ENCODE measurements at places on chromosomes 12 and 14. TPM values are rescaled to one million over a fixed set of nuclear protein-coding genes. Genes with fewer than 3 reads are reported as not detected.
A peak's percentile ranks its signal among the peaks of the same experiment; 100 is the strongest.

Gene LRRC43
- 1.1 TPM for total RNA-seq

Gene CIT
- 71.1 TPM for total RNA-seq

Gene FOXG1
- total RNA-seq = not detected

Gene REM2
- total RNA-seq = 0.43 TPM

Gene ZFP36L1
- total RNA-seq = 42.4 TPM

Gene ARHGAP5
- total RNA-seq = 26.9 TPM

Gene MIP
- 0.75 TPM for total RNA-seq

Gene FIGNL2
- total RNA-seq = 0.40 TPM

Gene AQP6
- total RNA-seq = not detected

Gene COL2A1
- not detected for total RNA-seq

Gene NRL
- total RNA-seq = 2.2 TPM

Gene FNTB
- total RNA-seq = 30.9 TPM

Gene TMEM52B
- total RNA-seq = not detected

DNA sequence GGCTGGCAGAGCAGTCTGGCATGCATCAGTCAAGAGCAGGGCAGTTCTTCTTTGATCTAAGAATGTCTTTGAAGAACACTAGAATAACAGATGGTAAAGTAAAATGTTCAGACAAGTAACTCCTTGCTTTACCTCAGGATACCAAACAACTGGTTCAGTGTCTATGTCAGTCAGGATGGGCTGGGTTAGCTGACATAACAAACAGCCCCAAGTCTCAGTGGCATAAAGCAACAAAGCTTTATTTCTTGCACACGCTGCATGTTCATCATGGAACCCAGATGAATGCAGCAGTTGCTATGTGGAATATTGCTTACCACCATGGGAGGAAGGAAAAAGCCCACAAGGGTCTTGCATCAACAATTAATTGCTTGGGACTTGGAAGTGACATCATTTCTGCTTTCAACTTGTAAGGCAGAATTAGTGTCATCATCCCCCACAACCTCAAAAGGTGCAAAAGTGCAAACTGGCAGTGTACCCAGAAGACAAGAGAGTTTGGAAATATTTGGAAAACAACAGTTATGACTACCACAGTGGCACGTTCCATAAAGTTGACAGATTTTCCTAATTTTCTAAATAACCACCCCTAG, 21.2 kb downstream of the GPRC5D start:
- H3K36me3 ChIP-seq = no peaks in the 10 kb centered on the region
- H3K4me1 ChIP-seq = peaks cover 5% of the 10 kb centered on the region
- no peaks in the 10 kb centered on the region for H3K27me3 ChIP-seq
- no peak for DNase-seq
- no peak overlapping the region for H3K27ac ChIP-seq
- no peak overlapping the region for H3K4me3 ChIP-seq

DNA sequence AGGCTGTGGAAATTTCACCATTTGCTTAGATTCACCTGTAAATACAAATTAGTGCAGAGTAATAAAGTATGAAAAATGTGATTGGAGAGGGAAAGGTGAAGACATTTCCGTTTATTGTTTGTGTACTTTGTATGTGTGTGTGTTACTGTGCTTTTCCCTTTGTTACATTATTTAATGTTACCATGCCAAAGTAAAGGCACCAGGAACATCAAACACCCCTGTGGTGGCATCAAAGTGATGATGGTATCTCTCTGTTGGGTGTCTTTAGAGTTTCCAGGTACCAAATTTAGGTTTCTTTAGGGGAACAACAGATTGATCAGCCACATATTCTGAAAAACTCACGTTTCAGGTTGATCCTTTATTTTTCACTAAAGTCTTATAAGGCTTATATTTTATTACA, 189.0 kb upstream of the FBXO33 start:
- H3K4me3 ChIP-seq = no peak overlapping the region
- H3K27me3 ChIP-seq = no peaks in the 10 kb centered on the region
- no peak overlapping the region for H3K27ac ChIP-seq
- H3K36me3 ChIP-seq = peaks cover 13% of the 10 kb centered on the region

DNA sequence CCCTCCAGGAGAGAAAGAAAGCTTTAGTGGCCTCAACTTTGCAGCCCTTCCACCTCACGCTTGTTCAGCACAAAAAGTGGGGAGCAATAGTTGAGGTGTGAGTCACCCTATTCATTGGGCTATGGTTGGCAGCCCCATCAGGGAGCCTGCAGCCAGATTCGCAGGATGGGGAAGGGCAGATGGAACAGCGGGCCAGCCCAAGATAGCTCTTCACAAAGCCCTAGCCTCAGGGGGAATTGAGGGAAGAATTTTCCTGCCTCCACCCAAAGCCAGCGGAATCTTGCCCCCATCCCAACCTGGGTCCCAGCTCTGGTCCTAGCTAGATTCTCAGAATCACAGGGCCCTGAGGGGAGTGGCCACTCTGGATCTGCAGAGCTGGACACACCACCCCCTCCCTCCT, 3.6 kb upstream of the KRT5 start:
- no peak overlapping the region for H3K27ac ChIP-seq
- H3K4me3 ChIP-seq = no peak overlapping the region
- DNase-seq = no peak
- H3K4me1 ChIP-seq = peaks cover 30% of the 10 kb centered on the region
- H3K36me3 ChIP-seq = no peaks in the 10 kb centered on the region

GRCh38 chr12:2583091-2583497, 211.7 kb upstream of the FKBP4 start:
- no peak for DNase-seq
- H3K4me1 ChIP-seq = peaks cover 2% of the 10 kb centered on the region
- H3K36me3 ChIP-seq = no peaks in the 10 kb centered on the region
- peaks cover 31% of the 10 kb centered on the region for H3K27me3 ChIP-seq

GRCh38 chr14:93079321-93079720, 36.4 kb downstream of the ITPK1 start:
- H3K4me3 ChIP-seq = no peak overlapping the region
- no peaks in the 10 kb centered on the region for H3K36me3 ChIP-seq
- H3K27ac ChIP-seq = peak overlapping the region; percentile 66
- H3K27me3 ChIP-seq = no peaks in the 10 kb centered on the region
- peaks cover 63% of the 10 kb centered on the region for H3K4me1 ChIP-seq

DNA sequence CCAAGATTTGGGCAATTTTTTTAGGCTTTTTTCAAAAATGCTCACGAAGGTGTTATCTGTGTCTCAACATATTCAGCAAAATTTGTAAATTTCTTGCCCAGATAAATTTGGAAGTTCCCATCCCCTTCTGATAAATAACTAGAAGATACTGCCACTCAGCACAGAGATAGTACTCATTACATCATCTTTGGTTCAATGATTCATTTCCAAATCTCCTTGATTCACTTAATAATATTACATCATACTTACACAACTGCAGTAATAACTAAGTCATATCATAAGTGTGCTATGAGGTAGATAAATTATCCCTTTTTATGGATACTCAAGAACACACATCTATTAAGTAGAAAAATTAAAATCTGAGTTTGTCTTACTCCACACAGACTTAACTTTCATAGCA, 89.4 kb downstream of the RPAP3 start:
- no peak overlapping the region for H3K4me3 ChIP-seq
- H3K27ac ChIP-seq = no peak overlapping the region
- no peaks in the 10 kb centered on the region for H3K27me3 ChIP-seq
- DNase-seq = no peak

GRCh38 chr14:45051180-45051579, 32.7 kb upstream of the PRPF39 start:
- H3K4me1 ChIP-seq = no peaks in the 10 kb centered on the region
- no peaks in the 10 kb centered on the region for H3K27me3 ChIP-seq
- peaks cover 4% of the 10 kb centered on the region for H3K36me3 ChIP-seq
- no peak for DNase-seq
- no peak overlapping the region for H3K27ac ChIP-seq

- H3K4me3 ChIP-seq = no peak overlapping the region
- H3K4me1 ChIP-seq = peaks cover 5% of the 10 kb centered on the region
- no peak for DNase-seq
- no peaks in the 10 kb centered on the region for H3K27me3 ChIP-seq
Measured at GRCh38 chr12:108683906-108684556, 47.3 kb downstream of the CORO1C start.

GRCh38 chr12:123071099-123071800, 79.6 kb downstream of the PITPNM2 start:
- DNase-seq = no peak
- peaks cover 41% of the 10 kb centered on the region for H3K4me1 ChIP-seq
- no peaks in the 10 kb centered on the region for H3K36me3 ChIP-seq
- H3K4me3 ChIP-seq = no peak overlapping the region
- H3K27ac ChIP-seq = no peak overlapping the region
- H3K27me3 ChIP-seq = no peaks in the 10 kb centered on the region

DNA sequence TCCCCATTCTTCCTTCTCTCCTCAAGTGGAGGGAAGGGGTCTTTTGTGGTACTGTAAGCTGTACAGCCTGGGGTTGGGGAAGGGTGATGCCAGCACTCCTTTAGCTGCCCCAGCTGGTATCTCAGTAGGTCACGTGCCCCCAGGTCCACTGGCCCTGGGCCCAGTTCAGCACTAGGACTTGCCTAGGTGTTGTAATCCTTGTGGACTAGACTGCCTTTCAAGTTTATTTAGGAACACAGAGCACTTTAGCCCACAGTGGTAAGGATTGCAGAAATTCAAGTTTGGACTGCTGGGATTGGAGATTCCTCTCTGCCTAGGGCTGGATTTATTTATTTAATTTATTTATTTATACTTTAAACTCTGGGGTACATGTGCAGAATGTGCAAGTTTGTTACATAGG, 569.6 kb downstream of the AACS start:
- DNase-seq = no peak
- no peak overlapping the region for H3K27ac ChIP-seq
- no peak overlapping the region for H3K4me3 ChIP-seq
- H3K4me1 ChIP-seq = no peaks in the 10 kb centered on the region
- no peaks in the 10 kb centered on the region for H3K36me3 ChIP-seq

DNA sequence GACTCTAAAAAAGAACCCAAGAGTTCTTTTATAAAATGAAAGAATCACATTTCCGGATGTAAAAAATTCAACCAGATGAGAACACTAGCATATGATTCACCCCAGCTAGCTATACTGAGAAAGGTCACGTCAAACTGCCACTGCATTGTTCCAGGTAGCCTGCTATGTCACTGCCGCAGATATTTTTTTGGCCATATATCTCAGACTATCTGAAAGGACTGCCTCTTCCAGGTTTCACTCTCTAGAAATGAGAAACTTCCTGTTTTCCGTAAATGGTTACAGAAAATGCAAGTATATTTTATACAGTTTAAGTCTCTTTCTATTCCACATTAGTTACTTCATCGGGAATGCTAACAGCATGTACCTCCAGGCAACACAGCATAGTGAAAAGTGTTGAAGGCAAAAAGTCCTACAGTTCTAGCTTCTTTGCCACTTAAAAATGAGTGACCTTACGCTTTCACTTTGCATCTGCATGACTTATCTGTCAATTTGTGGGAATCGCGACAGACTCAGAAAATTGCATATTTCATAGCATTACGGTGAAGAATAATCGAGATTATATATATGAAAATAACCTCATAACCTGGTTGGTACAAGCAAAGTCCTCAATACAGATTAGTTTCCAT, 105.2 kb downstream of the MED13L start:
- H3K27me3 ChIP-seq = no peaks in the 10 kb centered on the region
- H3K36me3 ChIP-seq = peaks cover 8% of the 10 kb centered on the region
- H3K4me1 ChIP-seq = peaks cover 49% of the 10 kb centered on the region
- peak overlapping the region; percentile 89 for H3K4me3 ChIP-seq
- DNase-seq = peak; percentile 77

- DNase-seq = no peak
- H3K27me3 ChIP-seq = no peaks in the 10 kb centered on the region
- H3K4me3 ChIP-seq = no peak overlapping the region
- H3K36me3 ChIP-seq = no peaks in the 10 kb centered on the region
- H3K27ac ChIP-seq = no peak overlapping the region
Measured at GRCh38 chr12:111585690-111586089, 13.4 kb downstream of the ATXN2 start.

GRCh38 chr12:32780071-32780470, 24.4 kb upstream of the YARS2 start:
- H3K4me1 ChIP-seq = no peaks in the 10 kb centered on the region
- no peak for DNase-seq
- H3K36me3 ChIP-seq = no peaks in the 10 kb centered on the region
- H3K27me3 ChIP-seq = peaks cover 16% of the 10 kb centered on the region
- H3K4me3 ChIP-seq = no peak overlapping the region

DNA sequence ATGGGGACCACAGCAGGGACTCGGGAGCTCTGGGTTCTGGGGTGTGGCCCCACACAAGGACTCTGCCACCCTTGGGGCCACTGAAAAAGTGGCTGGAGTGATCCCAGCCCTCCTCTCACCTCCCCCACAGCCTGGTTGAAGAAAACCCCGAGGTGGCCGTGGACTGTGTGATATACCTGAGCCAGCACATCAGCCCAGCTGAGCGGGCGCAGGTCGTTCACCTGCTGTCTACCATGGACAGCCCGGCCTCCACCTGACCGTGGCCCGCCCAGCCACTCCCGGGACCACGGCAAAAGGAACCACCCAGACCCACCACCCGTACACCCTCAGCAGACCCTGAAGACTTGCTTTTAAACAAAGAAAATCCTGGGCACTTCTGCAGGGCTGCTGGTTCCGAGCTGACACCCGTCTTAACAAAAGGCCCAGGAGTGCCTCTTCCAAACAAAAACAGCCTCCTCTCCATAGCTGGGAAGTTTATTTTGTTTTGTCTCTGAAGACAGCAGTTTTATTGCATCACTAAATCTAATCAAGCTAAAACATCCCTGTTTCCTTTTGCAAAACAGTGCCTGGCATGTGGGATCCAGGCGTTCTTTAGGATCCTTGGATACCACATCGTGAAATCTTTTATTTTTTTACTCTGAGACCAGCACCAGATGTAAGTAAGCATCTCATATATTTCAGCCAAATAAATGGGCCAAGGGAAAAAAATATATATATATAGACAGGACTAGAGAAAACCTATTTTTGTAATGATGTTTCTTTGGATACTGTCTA, 42.8 kb downstream of the FOXN4 start:
- no peak overlapping the region for H3K27ac ChIP-seq
- H3K4me1 ChIP-seq = no peaks in the 10 kb centered on the region
- no peak for DNase-seq
- H3K4me3 ChIP-seq = no peak overlapping the region
- no peaks in the 10 kb centered on the region for H3K36me3 ChIP-seq
- no peaks in the 10 kb centered on the region for H3K27me3 ChIP-seq

DNA sequence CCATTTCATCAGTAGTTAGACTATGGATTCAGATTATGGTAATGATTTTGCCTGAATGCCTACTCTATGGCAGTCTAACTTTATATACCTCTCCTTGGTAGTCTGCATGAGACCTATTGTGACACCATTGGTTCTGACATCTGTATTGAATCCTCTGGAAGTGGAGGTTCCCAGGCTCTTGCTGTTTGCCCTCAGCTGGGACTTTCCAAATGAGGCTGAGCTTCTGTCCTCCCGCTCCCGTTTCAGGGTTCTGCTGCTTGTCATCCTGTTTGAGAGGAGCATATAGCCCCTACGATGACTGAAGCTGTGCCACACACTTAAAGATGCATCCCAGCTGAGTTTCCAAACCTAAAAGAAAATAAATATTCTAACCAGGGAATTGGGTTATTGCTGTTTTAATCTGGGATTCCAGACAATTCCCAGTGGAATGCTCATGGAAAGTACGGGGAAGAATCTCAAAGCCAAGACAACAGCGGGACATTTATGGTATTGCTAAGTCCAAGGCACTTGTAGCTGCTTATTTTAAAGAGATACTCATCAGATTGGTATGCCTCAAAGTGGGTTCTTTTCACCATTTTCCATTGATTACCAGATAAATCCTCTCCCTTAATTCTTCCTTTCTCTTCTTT, 105.9 kb downstream of the ETV6 start:
- H3K4me3 ChIP-seq = no peak overlapping the region
- no peak for DNase-seq
- no peaks in the 10 kb centered on the region for H3K27me3 ChIP-seq
- no peak overlapping the region for H3K27ac ChIP-seq

- H3K4me3 ChIP-seq = no peak overlapping the region
- DNase-seq = no peak
- no peaks in the 10 kb centered on the region for H3K36me3 ChIP-seq
- H3K4me1 ChIP-seq = no peaks in the 10 kb centered on the region
Measured at GRCh38 chr12:126554625-126555024, 1489.4 kb downstream of the AACS start.
